ENCODE measurements at places on chromosomes 2 and 18.

- no peak for DNase-seq
These were observed 196.0 kb downstream of the PAX3 start for GRCh38 chr2:222102575-222103349.

- no peak for DNase-seq
These were observed 112.0 kb upstream of the TEKT4 start for GRCh38 chr2:94759211-94759610.

- DNase-seq = no peak
These were observed 116.9 kb upstream of the ATP8B1 start for GRCh38 chr18:57920036-57920435.

DNA sequence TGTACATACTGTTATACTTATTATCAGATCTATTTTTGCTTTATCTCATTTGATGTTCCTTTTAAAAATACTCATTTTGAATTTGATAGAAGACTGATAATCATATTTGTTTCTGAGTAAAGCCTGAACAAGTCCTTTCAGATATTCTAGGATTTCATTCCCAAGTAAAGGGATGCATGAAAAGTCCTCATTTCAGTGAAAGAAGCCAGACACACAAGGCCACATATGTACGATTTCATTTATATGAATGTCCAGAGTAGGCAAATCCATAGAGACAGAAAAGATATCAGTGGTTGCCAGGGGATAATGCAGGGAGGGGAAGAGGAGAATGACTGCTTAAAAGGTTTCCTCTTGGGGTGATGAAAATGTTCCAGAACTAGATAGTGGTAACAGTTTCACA lies 53.4 kb downstream of the DSC3 start:
- DNase-seq = no peak

GRCh38 chr2:41717839-41718238 lies 330.0 kb upstream of the PKDCC start:
- DNase-seq = no peak

GRCh38 chr18:67199993-67200617 lies 316.4 kb downstream of the DSEL start:
- no peak for DNase-seq

DNA sequence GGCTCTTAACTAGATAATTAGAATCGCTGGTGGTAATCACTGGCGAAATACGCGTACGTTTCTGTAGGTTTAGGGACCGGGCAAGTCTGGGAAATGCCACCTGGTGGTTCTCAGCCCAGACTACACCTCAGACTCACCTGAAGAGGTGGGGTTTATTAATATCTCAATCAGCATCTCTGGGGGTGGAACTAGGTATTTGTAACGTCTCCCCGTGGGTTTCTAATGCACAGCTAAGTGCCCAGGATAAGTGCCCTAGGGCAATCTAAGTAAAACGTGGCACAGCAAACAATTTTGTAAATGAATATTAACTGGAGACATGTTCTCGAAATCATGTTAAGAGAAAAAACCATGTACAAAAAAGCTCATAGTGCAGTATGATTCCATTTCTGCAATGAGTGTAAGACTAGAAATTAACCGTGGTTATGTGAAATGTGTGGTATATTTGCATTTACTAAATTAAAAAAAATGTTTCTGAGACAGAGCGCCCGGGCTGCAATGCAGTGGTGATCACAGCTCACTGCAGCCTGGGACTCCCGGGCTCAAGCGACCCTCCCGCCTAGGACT lies 760 bp upstream of the CNOT11 start:
- peak; percentile 49 for DNase-seq

DNA sequence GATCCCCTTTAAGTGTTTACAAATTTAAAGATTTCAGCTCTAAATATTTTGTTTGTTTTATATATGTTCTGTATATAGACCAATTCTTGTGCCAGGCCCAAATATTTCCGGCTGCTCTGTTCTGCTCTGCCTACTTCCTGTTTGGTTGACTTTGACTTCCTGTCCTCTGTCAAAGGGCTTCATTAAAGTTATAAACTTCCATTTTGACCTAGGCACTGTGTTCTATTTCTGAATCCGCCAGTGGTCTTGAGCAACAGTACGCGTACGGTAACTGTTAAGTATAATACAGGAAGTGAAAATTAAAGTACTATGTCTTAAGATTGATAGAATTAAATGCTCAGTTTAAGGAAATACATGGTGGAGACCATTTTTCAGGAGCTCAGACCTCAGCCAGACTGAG lies 13.5 kb upstream of the REL start:
- no peak for DNase-seq

DNA sequence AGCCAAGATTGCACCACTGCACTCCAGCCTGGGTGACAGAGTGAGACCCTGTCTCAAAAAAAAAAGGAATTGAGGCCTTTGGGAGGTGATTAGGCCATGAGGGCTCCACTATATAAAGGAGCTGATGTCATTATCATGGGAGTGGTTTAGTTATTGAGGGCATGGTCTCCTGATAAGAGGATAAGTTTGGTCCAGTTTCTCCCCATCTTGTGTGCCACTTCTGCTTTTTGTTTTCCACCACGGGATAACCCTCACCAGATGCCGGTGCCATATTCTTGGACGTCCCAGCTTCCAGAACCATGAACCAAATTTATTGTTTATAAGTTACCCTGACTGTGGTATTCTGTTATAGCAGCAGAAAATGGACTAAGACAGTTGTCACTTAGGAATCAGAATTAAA lies 125.8 kb downstream of the C1D start:
- DNase-seq = no peak

DNA sequence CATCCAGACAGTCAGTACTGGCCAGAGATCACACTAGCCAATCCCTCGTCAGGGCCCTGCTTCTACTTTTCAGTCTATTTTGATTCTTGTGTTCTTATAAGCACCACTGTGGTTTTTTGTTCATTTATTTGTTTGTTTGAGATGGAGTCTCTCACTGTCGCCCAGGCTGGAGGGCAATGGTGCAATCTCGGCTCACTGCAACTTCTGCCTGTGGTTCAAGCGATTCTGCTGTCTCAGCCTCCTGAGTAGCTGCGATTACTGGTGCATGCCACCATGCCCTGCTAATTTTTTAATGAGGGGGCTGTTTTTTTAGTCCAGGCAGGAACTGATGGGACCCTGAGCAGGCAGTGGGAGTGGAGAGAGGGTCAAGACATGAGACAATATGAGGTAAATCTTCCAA lies 64.9 kb upstream of the KIF5C start:
- no peak for DNase-seq

- DNase-seq = no peak
These were observed 15.4 kb upstream of the TET3 start for GRCh38 chr2:73969356-73969755.

GRCh38 chr2:11750917-11751316 lies 4.5 kb downstream of the LPIN1 start:
- no peak for DNase-seq

DNA sequence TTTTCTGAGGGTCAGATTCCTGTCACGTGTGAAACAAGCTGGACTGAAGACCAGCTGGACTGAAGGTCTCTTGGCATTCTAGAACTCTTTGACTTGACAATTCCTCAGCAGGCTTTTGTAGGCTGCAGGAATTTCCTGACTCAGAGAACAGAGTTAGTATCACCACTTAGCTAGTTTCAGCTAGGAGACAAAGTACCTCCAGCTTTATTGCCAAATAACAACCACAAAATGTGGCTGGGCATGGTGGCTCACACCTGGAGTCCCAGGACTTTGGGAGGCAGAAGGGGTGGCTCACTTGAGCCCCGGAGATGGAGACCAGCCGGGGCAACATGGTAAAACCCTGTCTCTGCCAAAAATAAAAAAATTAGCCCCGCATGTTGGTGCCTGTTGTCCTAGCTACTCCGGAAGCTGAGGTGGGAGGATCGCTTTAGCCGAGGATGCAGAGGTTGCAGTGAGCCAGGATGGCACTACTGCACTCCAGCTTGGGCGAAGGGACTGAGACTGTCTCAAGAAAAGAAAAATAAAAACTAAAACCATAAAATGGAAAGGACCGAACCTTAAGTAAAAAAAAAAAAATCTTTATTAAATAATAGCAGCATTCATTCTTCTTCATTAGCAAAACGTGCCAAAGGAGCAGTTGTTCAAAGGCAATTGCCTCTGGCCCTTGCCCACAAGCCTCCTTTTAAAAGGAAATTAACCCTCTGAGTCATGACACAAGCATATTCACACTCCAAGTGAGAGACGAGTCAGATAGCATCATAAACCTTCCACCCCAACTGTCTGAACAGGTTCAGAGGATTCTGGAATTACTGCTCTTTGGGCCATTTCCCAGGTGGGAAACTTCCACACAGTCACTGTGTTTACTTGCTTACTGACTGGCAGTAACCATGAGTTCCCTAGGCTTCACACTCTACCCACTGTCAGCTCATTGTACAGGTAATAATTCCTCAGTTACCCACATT lies 88.9 kb downstream of the MYL12B start:
- no peak for DNase-seq

Data from NCI-H2029 treated with DMSO at 0.1 percent for 48 hours (cell line).